GM19239 (cell line): ENCODE measurements at places on chromosomes 12 and 14.

DNA sequence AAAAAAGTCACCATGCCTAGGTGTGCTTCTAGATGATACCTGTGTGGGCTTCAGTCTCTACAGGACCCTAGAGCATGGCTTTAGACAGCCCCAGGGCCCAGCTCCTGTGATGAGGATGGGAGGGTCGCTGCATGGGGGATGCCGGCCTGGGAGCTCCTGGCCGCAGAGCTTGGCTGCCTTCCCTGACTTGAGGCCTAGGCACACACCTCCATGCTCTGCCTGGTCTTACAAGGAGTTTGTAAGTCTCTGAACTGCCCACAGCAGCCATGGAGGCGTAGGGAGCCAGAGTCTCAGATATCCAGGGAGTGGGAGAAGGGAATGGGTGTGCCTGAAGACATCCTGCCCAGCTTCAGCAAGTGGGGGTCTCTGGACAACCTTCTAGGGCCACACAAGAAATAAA lies 149.5 kb upstream of the MYL2 start:
- no peak for DNase-seq

DNA sequence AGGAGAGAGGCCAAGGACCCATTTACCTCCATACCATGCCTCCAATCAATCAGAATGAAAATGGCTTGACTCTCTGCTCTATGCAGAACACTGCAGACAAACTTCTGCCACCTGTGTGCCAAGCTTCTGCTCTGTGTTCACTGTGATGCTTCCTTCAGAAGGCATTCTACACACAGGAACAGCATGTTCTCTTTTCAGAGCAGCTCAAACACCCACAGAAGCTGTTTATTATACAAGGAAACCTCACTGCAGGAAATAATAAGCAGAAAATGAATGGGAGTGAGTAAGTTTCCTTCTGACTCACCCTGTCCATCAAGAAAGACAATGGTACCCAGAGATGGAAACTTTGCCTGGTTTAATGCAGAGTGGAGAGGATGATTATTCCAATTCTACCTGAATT lies 2.4 kb upstream of the ESR2 start:
- DNase-seq, result no peak

- no peak for DNase-seq
Measured at GRCh38 chr12:71029302-71029701, 108.8 kb upstream of the PTPRR start.

- no peak for DNase-seq
Measured at GRCh38 chr14:55131370-55132137, 2.5 kb downstream of the LGALS3 start.

- no peak for DNase-seq
Measured at GRCh38 chr12:32705783-32706182, 26.7 kb downstream of the DNM1L start.

- no peak for DNase-seq
Measured at GRCh38 chr14:69964841-69965240, 85.6 kb downstream of the SMOC1 start.

- no peak for DNase-seq
Measured at GRCh38 chr14:103089386-103090335, 4.9 kb upstream of the EXOC3L4 start.
